ENCODE measurements at places on chromosomes 3 and 15.
A peak's percentile ranks its signal among the peaks of the same experiment; 100 is the strongest.

- no peak for DNase-seq
Observed at GRCh38 chr3:152539191-152539764, 270.5 kb downstream of the MBNL1 start.

- DNase-seq = no peak
Observed at GRCh38 chr3:160403796-160404470, 4.5 kb downstream of the SMC4 start.

- DNase-seq = no peak
Observed at GRCh38 chr15:40043927-40044716, 5.1 kb upstream of the SRP14 start.

DNA sequence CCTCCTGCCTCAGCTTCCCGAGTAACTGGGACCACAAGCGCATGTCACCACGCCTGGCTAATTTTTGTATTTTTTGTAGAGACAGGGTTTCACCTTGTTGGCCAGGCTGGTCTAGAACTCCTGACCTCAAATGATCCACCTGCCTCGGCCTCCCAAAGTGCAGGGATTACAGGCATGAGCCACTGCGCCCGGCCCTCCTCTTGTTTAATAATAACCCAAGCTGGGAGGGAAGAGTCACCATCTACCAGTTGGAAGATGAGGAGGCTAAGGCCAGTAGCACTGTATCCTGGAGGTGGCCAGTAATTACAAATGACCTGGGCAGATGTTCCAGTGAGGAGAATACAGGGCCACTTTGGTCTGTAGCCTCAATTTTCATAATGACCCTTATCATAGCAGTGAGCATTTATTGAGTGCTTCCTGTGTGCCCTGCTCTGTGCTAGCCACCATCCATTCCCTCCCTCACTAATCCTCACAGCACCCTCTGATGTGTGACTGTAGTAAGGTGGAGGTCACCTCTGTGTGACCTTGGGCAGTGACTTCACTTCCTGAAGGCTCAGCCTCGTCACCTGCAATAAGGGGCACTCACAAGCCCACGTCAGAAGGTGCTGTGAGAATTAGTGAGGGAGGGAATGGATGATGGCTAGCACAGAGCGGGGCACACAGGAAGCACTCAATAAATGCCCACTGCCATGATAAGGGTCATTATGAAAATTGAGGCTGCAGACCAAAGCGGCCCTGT, 64.2 kb downstream of the ABTB1 start:
- DNase-seq = peak; percentile 28

GRCh38 chr3:144031938-144032337, 60.3 kb downstream of the DIPK2A start:
- DNase-seq = peak; percentile 81

DNA sequence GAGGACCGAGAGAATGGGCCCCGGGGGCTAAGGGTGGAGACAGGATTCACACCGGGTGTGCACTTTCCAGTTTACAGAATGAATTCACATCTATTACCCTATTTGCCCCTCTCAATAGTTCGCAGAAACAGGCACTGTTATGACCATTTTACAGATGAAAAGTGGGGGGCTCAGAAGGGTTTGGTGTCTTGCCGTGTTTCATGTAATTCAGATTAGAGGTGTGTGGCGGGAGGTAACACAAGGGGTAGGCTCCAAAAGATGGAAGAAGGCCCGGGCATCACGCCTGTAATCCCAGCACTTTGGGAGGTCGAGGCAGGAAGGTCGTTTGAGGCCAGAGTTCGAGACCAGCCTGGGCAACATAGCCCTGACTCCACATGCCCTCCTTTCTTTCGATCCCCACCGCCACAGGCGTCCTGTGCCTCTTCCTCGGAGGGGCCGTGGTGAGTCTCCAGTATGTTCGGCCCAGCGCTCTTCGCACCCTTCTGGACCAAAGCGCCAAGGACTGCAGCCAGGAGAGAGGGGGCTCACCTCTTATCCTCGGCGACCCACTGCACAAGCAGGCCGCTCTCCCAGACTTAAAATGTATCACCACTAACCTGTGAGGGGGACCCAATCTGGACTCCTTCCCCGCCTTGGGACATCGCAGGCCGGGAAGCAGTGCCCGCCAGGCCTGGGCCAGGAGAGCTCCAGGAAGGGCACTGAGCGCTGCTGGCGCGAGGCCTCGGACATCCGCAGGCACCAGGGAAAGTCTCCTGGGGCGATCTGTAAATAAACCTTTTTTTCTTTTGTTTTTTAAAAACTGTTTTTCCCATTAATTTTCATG, 3.4 kb downstream of the DUOXA2 start:
- no peak for DNase-seq

- DNase-seq = no peak
Observed at GRCh38 chr3:17772556-17772955, 30.1 kb upstream of the TBC1D5 start.

DNA sequence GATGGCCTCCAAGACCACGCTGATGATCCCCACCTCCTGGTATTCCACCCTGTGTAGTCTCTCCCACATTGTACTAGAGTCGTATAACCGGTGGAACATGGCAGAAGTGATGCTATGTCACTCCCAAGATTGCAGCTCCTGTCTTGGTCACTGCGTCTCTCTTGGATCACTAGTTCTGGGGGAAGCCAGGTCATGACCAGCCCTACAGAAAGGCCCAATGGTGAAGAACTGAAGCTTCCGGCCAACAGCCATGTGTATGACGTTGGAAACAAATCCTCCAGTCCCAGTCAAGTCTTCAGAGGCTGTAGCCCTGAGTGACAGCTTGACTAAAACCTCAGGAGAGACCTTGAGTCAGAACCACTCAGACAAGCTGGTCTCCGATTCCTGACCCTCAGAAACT, 61.9 kb upstream of the FNDC3B start:
- DNase-seq = no peak

GRCh38 chr15:52331490-52332240, 36.1 kb upstream of the MYO5C start:
- peak; percentile 24 for DNase-seq

GRCh38 chr3:110799271-110799670, 272.3 kb upstream of the NECTIN3 start:
- no peak for DNase-seq

DNA sequence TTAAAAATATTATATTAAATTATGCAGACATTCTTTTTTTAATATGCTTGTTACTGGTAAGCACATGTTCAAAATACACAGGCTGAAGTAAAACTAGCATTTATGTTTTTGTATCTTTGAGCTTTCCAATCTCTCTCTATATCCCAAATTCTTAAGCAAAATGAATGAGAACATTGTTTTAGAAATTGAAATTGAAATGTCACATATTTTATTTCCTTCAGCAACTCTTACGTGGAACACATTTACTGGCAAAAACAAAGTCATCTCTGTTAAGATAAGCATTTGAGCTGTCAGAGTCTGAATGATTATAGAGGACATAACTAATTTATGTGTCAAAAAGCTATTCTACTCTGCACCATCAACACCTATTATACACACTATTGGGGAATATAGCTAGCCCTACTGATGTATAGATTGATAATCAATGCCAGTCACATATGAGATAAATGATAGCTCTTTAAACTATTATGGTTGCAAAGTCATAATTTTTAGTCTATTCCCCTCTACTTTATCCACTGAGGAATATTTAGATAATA, 535.4 kb upstream of the BCHE start:
- DNase-seq = no peak

DNA sequence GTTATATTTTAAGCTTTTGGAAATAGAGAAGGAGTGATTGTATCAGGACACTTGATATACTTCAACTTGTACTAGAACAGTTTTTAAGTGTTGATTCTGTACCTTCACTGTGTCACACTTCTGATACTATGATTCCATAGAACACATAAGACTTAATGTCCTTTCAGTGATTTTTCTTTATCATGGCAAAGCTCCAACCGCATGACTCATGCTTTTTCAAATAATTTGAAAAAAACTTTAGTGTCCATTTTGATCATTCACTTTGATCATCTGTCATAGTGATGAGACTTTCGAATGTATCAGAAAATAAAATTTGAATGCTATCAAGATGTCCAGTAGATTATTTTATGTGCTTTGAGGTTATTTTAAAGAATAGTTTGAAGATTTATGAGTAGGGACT, 32.0 kb downstream of the AP4E1 start:
- DNase-seq = no peak

DNA sequence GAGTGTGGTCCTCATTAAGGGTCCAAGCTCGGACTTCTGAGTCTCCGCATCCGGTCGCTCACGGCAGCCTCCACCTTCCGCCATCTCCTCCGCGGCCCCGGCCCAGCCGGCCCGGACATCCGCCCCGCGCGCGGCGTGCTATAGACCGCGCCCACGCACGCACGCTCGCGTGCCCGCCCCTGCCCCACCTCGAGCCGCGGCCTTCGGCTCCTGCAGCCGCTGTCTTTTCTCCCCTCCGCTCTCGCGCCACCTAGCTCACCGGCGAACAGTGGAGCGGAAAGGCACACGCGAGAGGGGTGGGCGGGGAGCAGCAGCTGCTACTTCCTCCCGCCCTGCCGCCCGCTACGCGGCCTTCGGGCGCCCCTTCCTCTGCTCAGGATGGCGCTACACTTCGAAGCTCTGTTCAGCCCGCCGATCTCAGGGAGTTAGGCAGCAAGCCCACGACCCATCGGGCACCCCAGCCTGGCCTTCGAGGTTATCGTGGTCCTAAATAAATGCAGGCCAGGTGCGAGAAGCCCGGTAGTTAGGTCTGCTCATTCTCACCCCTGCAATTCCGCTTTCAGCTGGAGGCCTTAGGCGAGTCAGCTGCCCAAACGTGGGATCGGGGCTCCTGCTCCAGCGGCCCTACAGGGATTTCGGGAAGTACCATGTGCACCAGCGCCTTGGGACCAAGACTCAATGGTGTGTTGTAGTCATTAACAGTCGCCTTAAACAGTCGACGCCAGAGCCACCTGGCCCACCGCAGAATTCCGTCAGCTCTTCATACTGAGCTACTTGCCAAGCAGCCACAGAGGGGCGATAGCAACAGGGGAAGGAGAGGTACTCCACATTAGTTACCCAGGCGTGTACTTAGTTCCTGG, at the start of gene USP4:
TSS of gene USP4 (minus strand) at position 113 of the 860 bp plus-strand sequence. CDS start at position 84, 29 bp downstream.
- DNase-seq = peak; percentile 87

GRCh38 chr3:182717216-182717615, 76.1 kb upstream of the ATP11B start:
- no peak for DNase-seq

DNA sequence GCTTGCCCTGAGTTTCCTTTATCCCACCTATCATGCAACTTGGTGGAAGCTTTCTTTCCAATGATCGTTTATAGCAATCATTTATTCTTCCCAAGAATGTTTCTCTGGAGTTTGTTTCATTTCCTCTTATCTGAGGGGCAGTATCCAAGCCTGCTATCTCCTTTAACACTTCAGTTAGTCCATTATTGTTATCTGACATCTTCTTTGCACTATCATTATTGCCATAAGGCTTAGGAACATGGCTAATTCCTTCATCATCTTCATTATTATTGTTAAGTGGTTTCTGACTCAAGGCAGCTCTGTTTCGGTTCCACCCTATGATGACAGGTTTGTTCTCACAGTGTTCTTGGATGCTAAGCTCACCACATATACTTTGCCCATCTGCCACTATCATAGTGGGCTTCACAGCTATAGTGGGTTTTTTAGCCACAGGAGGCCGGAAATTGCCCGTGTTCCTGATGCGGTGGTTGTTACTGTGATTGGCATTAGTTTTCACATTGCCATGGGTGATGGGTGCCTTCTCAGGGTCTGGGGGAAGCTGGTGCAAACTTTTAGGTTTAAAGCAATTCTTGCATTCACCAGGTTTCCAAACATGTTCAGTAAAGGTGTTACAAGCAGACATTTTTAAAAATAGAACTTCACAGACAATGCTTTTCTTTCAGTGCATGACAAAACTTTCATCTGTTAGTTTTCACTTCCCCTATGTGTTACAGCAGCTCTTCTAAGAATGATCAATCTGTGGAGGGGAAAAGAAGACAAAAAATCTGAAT, 110.6 kb upstream of the TSPAN3 start:
- no peak for DNase-seq

Measured in breast epithelium (tissue), 4 donors.